ENCODE measurements at places on chromosomes 11 and 22.

- no peak for DNase-seq
Observed at GRCh38 chr11:69416143-69416515, 65.3 kb upstream of the LINC01488 start.

- no peak for DNase-seq
Observed at GRCh38 chr22:23450434-23450795, 129.7 kb downstream of the IGLL1 start.

- peak; percentile 6 for DNase-seq
Observed at GRCh38 chr11:1237128-1237580, 14.3 kb downstream of the MUC5B start.

GRCh38 chr22:33842421-33843094 is 77.7 kb downstream of the LARGE1 start:
- DNase-seq = no peak

DNA sequence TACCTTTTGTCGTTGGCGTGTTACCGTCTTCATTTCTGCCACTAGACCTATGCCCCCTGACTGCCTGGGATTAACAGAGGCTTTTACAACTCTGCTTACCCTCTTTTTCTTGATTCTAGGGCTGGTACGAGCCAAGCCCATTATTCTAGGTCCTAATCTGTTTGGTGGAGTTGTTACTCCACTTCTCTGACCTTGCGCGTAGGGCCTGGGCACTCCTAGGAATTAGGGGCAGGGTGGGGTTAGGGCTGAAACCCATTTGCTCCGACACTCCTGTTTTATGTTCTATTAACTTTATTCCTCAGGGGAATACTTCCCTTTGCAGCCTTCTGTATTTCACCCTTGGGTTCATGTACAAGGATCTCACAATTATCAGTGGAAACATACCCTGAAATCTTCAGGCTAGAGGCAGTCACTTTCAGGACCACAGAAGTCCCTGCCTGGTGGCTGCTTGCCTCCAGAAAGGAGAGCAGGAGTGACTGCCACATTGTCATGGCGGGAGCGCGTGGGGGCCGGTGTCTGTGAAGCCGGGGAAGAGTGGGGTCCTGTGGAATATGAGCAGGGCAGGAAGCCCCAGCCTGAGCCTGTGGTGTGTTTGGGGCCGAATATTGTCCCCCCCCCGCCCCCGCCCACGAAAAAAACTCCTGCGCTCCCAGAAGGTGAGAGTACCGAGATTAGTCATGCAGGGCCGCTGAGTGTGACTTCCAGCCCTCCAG is 731 bp upstream of the SLC37A2 start:
- DNase-seq = no peak

DNA sequence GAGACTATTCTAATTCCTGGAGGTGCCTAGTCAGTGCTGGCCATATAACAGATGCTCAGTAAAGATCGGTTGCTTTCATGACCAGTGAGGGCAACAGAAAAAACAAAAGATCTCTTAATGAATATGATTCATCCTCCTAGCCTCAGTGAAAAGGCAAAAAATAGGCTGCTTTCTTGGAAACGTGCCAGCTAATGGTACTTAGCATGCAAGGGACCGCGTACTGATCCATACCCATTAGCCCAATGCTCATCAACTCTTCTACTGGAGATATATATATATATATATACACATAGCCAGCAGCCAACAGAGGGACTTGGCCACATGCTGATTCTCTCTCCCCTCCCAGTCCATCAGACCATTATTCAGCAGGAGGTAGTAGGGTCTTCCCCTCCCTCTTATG is 320.4 kb downstream of the KIRREL3 start:
- DNase-seq = no peak

Measured in myocyte (in vitro differentiated cells).